Posterior cingulate gyrus (tissue), 11 donors: ENCODE measurements at places on chromosomes 12 and 14.
A peak's percentile ranks its signal among the peaks of the same experiment; 100 is the strongest.

DNA sequence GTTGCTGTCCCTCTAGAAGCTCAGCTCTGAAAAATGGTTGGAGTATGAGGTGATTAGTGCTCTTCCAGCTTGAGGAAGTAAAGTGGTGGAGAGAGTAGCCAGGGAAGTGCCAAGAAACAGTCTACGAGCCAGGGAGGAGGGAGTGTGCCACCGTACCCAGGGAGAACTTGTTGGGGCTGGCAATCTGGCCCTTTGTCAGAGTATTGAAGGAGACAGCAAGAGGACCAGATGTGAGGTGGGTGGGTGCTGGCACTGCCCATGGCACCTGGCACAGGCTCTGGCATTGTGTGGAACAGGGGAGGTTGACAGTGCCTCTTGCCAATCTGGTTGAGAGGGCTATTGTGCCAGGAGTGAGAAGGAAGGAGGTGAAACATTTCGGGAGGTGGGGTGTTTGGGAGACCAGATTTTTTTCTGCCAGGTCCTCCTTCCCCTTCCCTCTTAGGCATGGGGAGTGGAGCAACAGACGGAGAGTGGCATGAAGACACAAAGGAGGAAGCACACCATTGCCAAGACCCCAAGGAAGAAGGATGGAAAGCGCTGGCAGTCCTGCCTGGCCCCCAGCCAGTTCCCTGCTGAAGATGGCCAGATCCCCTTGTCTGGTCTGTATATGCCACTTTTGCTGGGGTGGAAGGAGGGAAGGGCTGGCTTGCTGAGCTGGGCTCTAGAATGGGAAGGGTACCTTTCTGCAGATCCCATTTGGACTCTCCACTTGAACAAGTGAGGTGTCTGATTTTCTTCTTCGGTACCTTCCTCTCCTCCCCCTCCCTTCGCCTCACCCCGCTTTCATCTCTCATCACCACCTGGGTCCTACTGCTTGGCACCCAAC lies 37.5 kb downstream of the ZFHX2 start:
- DNase-seq = peak; percentile 94

- DNase-seq = no peak
Observed at GRCh38 chr12:70393787-70394499, 27.9 kb downstream of the KCNMB4 start.

DNA sequence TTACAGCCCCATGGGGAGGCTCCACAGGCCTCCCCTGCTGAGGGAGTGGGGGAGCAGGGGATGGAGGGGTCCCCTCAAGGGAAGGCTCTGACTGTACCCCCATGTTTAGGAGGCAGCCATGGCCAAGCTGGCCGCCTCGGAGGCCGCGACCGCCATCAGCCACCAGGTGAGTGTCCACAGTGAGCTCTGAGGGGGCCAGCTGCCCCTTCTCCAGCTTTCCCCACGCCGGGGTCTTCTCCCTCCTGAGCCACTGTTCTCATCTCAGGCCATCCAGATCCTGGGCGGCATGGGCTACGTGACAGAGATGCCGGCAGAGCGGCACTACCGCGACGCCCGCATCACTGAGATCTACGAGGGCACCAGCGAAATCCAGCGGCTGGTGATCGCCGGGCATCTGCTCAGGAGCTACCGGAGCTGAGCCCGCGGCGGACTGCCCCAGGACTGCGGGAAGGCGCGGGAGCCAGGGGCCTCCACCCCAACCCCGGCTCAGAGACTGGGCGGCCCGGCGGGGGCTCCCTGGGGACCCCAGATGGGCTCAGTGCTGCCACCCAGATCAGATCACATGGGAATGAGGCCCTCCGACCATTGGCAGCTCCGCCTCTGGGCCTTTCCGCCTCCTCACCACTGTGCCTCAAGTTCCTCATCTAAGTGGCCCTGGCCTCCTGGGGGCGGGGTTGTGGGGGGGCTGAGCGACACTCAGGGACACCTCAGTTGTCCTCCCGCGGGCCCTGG lies 13.6 kb downstream of the ACADS start:
- no peak for DNase-seq

GRCh38 chr12:75658901-75659823 lies 147.8 kb upstream of the KRR1 start:
- no peak for DNase-seq

DNA sequence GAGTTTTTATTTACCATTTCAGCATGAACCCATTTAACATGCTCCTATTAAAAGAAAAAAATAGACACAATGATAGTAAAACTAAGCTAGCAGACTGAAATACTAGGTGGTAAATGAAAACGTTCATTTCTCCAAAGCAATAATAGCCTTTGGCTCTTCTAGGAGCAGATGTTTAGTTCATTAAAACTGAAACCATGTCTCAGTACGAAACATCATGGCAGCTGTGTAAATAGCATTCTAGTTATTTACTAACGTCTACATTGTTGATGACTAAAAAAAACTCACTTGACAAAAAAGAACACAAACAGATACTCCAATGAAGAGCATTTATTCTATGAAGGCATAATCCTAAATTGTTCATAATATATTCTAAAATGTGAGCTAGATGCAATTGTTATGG lies 17.9 kb downstream of the RECQL start:
- DNase-seq = no peak

- no peak for DNase-seq
Observed at GRCh38 chr12:62282057-62282774, 22.0 kb downstream of the USP15 start.

DNA sequence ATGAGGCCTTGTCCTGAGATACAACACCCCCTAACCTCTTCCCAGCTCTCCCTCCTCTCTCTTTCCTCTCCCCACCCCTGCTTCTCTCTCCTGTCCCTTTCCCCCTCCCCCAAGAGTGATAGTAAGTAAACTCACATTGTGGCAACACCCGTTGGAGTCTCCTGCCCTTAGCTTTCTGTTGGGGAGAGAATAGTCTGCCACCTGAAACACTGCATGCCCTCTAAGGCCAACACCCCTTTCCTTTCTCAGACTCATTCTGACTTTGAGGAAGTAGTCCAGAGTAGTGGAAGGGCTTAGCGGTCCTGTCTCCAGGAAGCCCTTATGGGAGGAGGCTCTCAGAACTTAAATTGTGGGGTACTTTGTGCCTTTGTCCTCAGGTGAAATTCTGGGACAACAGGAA lies 95.2 kb downstream of the PRKCH start:
- DNase-seq = no peak

DNA sequence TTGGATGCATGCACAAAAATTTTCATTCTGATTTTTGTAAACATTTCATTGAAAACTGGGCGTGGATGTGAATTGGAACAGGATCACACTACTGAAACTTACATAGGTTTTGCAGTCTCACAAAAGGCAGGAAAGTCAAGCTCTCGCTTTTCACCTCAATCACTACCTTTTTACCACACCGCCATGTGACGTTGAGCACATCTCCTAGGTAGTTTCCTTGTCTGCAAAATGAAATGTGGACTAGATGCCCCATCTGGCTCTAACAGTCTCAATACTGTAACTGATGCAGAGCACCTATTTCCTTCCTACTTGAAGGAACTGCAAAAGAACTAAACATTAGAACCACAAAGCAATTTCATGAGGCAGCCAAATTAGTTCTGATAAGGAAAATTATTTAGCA lies 4.4 kb upstream of the YY1 start:
- no peak for DNase-seq

- no peak for DNase-seq
Observed at GRCh38 chr12:33586576-33586975, 147.0 kb upstream of the SYT10 start.

DNA sequence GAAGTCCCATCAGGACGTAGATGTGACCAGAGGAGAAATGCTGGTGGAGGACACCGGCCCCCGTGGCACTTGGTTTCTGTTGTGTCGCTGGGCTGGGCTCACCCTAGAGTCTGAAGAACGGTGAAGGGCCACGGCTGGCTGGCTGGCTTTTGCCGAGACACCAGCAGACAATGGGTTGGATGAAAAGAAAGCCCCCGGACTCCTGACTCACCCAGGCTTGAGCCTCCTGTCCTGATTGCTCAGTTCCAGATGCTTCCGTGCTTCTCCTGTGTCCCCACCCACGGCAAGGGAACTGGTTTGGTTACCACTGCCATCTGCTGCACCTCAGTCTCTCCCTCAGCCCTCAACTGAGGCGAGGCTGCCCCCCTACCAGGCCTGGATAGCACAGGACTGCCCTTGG lies 10.4 kb upstream of the ENDOU start:
- DNase-seq = no peak

GRCh38 chr12:26711072-26711471 lies 121.9 kb downstream of the ITPR2 start:
- no peak for DNase-seq

GRCh38 chr14:100589071-100589759 lies 2.0 kb upstream of the BEGAIN start:
- no peak for DNase-seq
